ENCODE measurements at places on chromosomes 3 and 15.

- DNase-seq, result no peak
Measured at GRCh38 chr15:92101708-92102394, 248.3 kb downstream of the SLCO3A1 start.

DNA sequence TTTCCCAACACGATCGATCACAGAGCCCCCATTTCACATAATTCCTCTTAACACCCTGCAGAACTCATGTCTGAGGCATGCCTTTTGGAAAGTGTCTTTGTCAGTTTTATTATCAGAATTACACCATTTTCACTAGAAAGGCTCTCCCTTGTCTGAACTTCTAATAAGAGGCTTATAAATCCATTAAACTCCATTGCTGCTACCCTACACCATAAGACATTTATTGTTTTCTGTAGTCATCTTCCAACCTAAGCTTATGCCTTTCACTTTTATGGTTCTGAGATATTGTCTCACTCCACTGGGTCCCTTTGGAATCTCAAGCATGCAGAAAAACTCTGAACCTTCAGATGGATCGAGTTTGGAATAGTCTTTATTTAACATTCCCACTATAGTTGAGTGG is 50.2 kb upstream of the TPM1 start:
- DNase-seq, result no peak

DNA sequence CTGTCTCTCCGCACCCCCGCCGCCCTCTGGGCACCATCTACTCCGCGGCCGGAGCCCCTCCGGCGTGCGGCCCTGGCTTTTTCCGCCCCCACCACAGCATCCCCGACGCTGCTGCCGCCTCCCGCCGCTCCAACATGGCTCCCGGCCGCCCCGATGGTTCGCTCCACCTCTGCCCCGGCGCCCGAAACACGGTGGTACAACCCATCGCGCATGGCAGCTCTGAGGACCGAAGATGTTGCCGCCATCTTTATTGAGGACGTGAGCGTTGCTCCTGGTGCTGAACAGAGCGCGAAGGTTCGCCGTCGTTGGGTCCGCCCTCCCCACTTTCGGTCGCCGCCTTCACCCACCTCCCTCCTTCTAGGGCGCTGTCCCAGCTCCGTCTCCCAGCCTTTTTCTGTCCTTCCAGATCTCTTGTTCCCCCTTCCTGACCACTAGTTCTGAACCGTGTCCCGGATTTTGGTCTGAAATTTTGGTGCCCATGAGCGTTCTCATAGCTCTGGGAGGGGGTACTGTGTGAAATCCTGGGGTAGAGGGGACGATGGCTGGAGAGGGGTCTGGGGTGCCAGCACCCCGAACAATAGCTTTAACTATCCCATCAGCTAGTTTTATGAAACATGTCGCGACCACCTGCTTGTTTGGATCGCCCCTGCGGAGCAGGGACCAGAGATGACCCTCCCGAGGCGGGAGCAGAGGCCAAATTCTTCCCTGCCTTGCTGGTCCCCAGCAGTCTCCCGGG is at the start of gene CELSR3:
CELSR3 (minus strand) TSS at position 134 of the 736 bp plus-strand sequence. CDS start 252 bp downstream, outside the sequence.
- no peak for DNase-seq

DNA sequence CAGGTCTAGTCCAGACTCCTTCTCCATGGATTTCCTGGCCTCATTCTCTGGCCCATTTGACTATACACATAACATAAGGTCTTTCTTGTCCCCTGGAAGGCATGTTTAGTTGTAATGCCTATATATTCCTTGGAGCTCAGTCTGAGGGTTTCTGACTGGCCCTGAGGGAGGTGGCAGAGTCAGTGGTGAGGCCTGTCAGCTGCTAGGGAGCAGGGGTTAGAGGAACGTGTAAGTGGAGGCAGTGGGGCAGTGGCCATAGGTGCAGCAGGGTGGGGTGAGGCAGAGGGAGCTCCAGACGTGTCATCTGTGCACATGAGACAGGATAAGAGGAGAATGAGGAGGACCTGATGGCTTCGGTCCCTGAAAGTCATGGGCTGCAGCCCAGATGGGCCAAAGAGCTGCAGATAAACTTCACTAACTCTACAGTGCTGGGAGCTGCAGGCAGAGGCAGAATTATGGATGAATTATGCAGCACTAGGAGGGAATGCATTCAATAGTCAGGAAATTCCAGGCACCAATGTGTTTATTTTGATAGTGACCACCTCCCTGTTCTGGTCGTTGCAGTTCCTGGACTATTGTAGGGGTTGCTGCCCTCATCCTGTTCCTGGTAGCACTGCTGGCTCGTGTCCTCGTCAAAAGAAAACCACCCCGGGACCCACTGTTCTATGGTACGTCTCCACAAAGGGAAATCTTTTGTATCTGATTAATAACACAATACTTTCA is 4.9 kb downstream of the TM6SF1 start:
- no peak for DNase-seq

DNA sequence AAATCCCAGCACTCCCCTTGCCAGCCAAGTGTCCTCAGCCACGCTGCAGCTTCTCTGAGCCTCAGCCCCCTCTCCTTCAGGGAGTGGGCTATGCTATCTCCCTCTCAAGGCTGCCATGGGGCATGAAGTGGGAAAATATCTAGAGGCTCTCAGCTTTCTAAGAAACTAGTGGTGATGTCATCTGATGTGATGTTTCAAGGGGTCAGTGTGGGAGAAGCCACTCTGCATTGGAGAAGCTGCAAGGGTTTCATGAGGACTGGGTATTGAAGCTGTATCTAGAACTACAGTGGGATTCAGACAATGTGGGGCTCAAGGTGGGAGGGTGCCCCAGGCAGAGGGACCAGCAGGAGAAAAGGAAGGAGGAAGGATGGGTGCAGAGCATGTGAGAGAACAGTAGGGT is 210.2 kb downstream of the TLE3 start:
- no peak for DNase-seq

DNA sequence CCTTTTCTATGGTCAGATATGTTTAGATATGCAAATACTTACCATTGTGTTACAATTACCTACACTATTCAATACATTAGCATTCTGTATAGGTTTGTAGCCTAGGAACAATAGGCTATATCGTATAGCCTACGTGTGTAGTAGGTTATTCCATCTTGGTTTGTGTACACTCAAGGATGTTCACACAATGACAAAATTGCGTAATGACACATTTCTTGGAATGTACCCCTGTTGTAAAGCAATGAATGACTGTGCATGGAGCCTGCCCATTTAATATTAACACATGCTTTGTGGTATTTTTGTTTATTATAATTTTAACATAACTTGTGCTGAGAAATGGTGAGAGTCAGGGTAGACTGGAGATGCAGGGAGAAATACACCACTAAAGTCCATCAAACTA is 154.9 kb downstream of the LEKR1 start:
- DNase-seq, result no peak

DNA sequence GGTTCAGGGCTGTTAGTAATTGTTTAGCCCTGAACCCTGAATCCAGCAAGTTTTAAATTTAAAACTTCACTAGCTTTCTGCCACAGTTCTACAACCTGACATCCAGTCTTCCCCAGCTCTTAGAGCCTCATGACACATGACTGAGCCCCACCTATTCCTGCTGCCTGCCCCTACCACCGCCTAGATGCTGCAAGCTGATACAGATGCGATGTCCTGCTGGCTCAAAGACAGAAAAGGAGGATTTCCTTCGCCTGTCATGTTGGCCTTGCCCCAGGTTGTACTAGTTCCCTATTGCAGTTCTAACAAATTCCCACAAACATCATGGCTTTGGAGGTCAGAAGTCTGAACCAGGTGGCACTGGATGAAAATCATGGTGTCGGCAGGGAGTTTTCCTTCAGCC is 510.6 kb upstream of the PPP2R3A start:
- no peak for DNase-seq

DNA sequence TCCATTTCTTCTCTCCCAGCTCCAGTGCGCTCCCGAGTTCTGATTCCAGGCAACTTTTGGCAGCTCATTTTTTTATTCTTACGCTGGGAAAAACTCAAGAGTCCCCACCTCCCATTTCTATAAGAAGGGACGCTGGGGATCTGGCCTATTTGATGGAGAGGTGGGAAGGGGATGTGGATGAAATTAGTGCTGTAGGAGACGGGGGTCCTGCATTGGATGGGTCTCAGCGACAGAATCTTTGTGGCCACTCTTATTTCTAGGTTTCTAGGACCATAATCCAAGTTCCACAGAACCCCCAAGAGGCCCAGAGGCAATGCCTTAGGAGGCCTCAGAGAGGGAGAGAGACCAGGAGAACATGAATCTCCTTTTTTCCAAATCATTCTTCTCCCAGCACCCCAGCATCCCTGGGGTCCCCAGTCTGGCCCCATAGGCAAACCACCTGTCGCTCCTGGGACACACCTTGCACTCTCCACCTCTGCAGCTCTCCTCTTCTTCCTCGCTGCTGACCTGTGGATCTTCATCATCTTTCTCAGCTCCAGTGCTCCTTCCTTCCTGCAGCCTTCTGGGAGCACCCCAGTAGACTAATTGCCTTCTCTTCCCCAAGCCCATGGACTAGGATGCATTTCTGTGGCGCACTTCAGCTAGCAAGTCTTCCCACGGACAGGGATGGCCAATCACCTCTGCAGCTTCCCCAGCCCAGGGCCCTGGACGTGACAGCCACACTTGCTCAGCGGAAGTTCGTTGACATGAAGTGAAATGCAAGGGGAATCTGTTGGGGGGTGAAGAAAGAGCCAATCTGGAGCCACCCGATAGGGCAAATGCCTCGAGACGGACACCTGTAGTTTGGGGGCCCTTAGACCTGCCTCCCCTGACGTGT is 100.1 kb upstream of the ALDH1A3 start:
- no peak for DNase-seq

GRCh38 chr15:55394694-55395093 is 13.5 kb downstream of the CCPG1 start:
- DNase-seq, result no peak
